ENCODE measurements at places on chromosomes 6 and 20. TPM values are rescaled to one million over a fixed set of nuclear protein-coding genes. Genes with fewer than 3 reads are reported as not detected.

SGK1 gene
- total RNA-seq: 19.7 TPM

C6orf15 gene
- not detected for total RNA-seq

SLC22A16 gene
- total RNA-seq: 0.36 TPM

TNFRSF6B gene
- total RNA-seq: 3.3 TPM

BPIFB4 gene
- not detected for total RNA-seq
